ENCODE measurements at places on chromosomes 2 and 18.

- no peak for DNase-seq
Observed at GRCh38 chr2:16546128-16546754, 119.4 kb downstream of the CYRIA start.

DNA sequence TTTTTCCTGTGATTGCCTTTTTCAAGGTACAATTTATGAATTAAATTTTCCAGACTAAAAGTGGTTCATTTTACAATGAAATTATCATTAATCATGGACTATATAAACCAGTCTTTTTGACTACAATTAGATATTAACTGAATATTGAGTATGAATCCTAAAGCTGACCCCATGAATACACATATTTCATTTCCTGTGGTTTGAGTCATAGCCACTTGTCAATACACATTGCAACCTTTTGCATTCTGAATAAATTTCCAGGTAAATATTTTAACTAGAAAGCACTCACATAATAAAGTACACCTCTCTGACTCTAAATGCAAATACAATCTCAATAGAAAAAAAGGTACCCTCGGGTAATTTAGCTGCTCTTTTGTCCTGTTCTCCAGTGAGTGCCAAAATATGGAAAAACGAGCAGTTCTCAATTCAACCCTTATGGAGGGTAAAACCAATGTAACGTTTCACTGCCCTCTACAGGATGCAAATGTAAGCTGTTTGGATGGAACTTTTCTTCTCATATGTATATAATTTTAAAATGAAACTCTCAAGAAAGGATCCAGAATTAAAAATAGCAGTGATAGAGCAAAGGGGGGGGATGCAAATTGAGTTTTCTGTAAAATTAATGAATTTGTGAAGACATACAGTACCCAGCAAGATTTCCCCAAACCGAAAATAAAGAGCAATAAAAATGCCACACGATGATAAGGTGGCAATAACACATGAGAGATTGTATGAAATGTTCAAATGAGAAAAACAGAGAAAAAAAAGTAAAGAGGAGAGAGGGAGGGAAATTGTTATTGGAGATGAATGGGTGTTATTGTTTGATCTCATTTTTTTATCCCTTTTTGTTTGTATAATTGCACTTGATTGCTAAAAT, 1795.7 kb upstream of the PIK3C3 start:
- no peak for DNase-seq

GRCh38 chr18:39188278-39188677, 1622.7 kb upstream of the CELF4 start:
- DNase-seq, result no peak

GRCh38 chr2:14530506-14530905, 102.0 kb upstream of the LRATD1 start:
- no peak for DNase-seq

GRCh38 chr18:7198326-7198725, 32.6 kb upstream of the LRRC30 start:
- DNase-seq, result no peak

DNA sequence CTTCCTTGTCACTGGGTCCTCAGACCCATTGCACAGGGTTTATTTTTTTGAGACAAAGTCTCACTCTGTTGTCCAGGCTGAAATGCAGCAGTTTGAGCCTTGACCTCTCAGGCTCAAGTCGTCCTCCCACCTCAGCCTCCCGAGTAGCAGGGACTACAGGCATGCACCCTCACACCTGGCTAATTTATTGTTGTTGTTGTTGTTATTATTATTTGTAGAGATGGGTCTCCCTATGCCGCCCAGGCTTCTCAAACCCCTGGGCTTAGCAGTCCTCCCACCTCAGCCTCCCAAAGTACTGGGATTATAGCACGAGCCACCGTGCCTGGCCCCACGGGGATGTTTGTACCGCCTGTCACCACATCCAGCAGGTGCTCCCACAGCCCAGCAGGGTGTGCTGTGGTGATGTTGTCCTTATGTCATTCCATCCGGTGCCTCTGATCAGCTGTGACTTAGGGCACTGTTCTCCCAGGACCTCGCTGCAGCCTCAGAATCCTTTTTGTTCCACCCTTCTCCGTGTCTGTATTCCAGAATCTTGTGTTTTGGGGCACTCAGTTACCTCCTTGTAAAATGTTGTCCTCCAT, 182.3 kb downstream of the INO80D start:
- no peak for DNase-seq

GRCh38 chr2:236026841-236027240, 141.3 kb downstream of the GBX2 start:
- no peak for DNase-seq

GRCh38 chr2:44944952-44945612, 3.6 kb downstream of the SIX3 start:
- no peak for DNase-seq

GRCh38 chr2:207465894-207466293, 63.9 kb upstream of the CREB1 start:
- no peak for DNase-seq

DNA sequence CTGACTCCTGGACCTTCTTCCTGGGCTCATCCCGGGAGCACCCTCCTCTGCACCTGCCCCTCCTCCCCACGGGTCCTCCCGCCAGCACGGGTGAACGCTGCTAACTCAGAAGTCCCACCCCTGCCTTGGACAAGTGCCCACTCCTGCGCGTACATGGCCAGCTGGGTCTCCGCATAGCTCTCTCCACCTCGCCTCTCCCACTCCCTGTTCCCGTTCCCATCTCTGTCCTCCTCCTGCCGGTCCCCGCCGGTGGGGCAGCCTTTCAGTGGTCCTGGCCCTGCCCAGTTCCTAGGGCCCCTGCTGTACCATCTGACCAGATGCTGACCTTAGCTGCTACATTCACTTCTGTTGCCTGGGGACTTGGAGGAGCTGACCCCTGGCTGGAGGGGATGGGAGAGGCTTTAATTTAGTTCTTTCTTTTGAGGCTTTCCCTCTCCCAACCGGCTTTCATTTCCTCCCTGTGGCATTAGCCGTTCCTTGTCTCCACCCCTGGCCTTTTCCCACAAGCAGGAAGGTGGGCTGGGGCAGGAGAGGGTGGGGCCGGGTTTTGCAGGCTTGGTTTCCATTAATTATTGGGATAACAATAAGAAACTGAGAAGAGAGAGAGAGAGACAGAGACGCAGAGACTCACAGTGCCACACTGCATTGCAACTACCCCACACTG, 136.1 kb downstream of the SH3BP4 start:
- DNase-seq, result no peak

GRCh38 chr2:85584857-85585780, 888 bp downstream of the VAMP5 start:
- no peak for DNase-seq

DNA sequence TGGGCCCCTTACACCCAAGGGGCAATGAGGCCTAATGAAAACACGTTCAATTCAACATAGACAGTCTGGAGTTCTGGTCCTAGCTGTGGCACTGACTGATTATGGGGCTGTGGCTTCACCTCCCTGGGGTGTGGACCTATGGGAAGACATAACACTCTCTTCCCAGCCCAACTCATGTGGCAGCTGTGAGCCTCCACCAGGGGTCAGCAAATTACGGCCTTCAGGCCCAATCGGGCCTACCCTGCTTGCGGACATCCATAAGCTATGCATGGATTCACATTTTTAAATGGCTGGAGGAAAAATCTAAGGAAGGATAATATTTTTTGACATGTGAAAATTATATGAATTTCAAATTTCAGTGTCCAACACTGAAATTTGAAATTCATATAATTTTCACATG, 101.3 kb downstream of the LOXHD1 start:
- no peak for DNase-seq

GRCh38 chr2:240620149-240620731, 5.0 kb upstream of the GPR35 start:
- DNase-seq, result no peak

GRCh38 chr18:22932885-22933205, 283 bp upstream of the RBBP8 start:
- no peak for DNase-seq

DNA sequence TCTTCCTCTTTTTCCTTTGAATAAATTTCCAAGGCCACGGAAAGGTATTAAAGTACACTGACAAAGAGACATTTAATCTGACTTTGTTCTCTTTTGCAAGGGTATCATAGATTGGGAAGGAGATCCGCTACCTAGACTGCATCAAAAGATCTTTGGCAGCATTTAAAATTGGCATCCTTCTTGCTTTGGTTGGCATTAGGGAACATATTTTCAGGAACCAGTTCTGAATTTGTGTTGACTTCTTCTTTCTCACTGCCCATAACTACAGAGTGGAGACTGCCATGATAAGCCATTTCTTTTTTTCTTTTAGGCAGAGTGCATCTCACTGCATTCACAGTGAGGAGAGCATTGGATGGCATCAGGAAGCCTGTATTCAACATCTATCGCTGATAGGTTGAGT, 83.4 kb downstream of the DOCK10 start:
- DNase-seq, result no peak

GRCh38 chr2:48161628-48162027, 255.3 kb upstream of the FBXO11 start:
- no peak for DNase-seq

DNA sequence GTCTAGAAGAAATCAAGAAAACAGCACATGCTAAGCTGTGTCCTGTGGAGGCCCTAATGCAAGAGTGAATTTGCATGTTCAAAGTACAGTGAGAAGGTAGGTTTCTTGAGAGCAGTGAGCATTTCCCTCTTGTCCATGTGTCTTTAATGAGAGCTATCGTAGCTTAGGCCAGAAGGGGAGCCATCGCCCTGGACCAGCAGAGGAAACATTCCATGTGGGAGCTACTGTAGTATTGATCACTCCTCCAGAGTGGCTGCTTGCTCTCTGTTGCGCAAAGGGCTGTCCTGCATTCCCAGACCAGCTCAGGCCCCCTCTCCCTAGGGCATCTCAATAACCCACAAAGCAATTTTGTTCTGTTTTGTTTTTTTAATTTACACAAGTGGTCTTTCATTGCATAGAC, 950.1 kb downstream of the CNTNAP5 start:
- no peak for DNase-seq

DNA sequence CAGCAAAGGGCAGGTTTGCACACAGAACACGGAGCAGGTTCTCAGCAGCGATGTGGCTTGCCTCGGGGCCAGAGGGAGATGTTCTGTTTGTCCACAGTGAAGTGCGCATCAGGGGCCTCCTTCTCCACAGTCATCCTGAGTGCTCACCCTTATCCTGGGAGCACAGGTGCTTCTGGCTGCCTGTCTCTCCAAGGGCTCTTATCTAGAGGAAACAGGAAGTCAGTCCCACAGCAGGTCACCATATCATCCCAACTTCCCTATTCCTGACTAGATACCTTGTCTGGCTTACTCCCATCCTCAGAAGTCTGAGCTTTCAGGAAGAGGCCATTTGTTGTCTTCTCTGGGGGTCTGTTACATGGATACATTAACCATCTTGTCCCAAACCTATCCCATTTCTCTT, at the start of gene CD207:
CD207 (minus strand) TSS at position 174 of the 400 bp plus-strand sequence; CDS start at position 134, 40 bp downstream.
- DNase-seq, result no peak

DNA sequence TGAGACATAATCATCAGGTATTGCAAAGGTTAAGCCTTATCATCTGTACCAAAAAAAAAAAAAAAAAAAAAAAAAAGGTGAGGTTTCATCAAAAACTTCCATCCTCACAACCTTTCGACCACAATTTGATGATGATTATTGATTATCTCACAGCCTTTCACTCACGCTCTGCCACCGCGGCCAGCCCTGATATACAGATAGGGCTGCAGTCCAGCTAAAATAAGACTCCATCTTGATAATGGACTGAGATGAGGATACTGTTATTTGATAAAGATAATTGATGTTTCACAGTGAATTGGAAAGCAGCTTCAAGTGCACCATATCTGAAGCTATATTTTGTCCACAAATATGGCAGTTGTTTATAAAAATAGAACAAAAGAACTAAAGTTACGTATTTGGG, 159.7 kb upstream of the BOD1L2 start:
- DNase-seq, result no peak

- DNase-seq, result no peak
Observed at GRCh38 chr18:4888251-4889040, 308.6 kb downstream of the AKAIN1 start.

DNA sequence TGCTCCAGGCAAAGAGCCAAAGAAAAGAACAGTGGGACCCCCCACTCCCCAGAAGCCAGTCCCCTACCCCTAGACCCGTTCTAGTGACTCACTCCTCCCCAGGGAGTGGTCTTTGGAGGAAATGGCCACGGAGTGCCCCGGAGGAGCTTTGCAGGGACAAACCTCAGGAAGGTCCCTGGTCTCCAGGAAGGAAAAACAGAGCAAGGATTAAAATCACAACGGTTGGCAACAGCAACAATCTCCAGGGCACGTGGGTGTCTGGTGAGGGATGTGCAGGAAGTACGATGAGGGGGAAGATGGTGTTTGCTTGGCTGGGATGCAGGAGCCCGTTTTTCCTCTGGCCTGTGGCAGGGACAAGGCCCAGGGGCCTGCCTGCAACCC, 135.0 kb downstream of the SMAD2 start:
- no peak for DNase-seq

All from stimulated activated CD4-positive, alpha-beta T cell treated with anti-CD3 and anti-CD28 coated beads, Interleukin-2, amount 100 ng/mL, for 4 hours (primary cell).